ENCODE measurements at places on chromosomes 7 and 10.

GRCh38 chr10:20993389-20993788, 96.3 kb upstream of the NEBL start:
- DNase-seq = no peak

- no peak for DNase-seq
Observed at GRCh38 chr10:19194866-19195265, 146.3 kb downstream of the MALRD1 start.

GRCh38 chr7:158740013-158740656, 35.5 kb upstream of the NCAPG2 start:
- no peak for DNase-seq

DNA sequence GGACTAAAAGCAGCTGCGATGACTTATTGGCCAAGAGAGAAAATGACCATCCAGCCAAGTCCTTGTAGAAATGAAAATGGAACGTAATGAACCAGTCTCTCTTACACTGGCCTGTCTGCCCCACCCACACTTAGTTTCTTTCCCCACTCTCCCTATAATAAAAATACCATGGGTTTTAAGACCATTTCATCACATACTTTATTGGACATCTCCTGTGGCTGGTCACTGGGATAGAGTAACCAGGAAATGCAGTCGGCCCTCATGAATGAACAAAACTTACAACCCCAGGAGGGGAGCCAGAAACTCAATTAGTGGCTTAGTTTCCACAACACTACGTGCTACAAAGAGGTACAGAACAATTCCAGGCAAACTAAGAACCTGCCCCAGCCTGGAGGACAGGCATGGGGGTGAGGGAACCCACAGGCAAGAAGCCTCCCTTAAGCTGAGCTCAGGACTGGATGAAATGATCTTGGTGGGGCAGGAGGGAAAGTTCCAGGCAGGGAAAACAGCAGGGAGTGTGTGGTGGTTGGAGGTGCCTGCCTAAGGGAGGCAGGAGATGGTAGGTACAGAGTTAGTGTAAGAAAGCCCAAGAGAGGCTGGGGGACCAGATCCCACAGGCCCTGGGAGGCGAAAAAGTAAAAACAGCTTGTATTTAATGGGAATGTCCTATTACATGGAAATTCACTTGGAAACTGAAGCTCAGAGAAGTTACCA, 29.6 kb downstream of the MKI67 start:
- DNase-seq = no peak

GRCh38 chr10:117477211-117477947, 65.2 kb upstream of the EMX2 start:
- no peak for DNase-seq

GRCh38 chr7:7562736-7563135, 3.9 kb upstream of the MIOS start:
- no peak for DNase-seq

DNA sequence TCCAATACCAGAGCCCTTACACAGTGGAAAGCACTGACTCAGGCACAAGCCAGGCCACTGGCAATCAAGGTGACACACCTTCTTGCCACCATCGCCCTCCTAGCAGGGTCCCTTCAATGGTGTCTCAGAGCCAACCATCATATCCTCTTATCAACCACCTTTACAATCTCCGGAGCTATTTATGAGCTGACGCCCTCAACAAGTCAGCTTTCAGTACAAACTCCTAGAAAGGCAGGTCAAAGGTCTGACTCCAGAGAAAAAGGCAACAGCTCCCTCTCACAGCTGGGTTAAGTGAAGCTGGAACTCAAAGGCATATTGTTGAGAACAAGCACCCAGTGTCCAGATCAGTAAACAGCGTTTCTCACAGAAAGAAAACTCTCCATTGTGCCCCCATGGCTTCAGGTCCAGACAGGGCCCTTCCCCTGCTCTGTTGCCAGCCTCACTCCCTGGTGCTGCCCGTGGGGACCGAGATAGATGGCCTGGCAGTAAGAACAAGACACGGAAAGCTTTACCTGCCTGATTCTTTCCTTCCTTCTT, 2.4 kb downstream of the ZNF3 start:
- DNase-seq = no peak

DNA sequence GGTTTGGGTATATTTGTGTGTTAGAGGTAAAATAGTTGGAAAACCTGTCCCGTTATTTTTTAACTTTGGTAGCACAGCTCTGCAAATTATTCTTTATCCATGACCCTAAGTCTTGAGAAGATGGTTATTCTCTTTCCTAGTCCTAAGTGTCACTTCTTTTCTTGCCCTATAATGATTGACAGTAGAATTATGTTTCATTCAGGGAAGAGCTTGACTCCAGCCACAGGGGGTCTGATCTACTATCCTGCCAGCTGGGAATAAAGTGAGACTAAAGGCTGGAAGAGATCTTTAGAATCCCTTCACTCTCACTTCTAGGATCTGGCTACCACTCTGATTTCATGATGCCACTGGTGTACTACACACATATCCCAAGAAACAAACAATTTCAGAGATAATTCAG, 90.4 kb downstream of the PHTF2 start:
- DNase-seq = no peak
